Activated CD4-positive, CD25-positive, alpha-beta regulatory T cell (primary cell): ENCODE measurements at places on chromosomes 2 and 18.
A peak's percentile ranks its signal among the peaks of the same experiment; 100 is the strongest.

DNA sequence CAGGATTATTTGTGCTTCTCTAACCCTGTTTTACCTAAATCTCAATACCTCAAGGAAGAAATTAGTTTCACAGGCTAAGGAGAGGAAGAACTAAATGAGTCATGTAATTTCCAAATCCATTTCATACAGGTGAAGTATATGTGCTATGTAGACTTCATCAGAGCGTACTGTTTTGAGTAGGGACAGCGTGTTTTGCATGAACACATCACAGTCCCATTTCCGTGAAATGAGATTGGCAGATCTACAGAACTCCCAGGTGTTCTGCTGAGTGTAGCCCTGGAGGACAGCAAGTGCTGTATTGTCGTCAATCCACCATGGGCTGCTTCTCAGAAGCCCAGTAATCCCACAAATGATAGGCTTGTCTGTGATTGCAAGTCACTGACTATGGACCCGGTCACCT lies 97.7 kb downstream of the XRCC5 start:
- no peak for DNase-seq

DNA sequence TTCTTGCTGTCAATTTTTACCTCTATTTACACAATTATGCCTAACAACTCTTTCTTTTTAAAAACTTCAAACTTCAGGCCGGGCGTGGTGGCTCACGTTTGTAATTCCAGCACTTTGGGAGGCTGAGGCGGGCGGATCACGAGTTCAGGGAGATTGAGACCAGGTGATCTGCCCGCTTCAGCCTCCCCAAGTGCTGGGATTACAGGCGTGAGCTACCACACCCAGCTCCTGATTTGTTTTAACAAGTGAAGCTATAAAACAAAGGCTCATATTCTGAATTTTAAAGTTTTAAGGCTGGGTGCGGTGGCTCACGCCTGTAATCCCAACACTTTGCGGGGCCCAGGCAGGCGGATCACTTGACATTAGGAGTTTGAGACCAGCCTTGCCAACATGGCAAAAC lies 15.5 kb downstream of the PTPN2 start:
- no peak for DNase-seq

GRCh38 chr2:148479398-148479797 lies 165.2 kb upstream of the EPC2 start:
- DNase-seq = no peak

DNA sequence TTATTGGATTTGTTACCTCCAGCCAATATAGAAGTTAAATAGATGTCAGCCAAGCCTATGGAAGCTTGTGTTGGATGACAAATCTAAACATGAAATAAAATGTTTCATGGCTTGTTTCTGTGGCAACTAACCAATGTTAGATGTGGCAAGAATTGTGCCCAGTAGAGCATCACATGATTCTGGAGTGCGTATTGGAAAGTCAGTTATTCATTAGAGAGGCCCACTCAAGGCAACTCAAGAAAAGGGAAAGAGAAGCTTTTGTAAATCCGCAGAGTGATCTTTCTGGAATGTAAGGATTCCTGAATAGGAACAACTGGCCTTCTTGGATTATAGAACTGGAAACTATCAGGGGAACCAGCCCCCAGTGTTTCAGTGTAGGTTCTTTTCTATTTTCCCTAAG lies 162.9 kb downstream of the TMEM247 start:
- DNase-seq = no peak

- no peak for DNase-seq
Measured at GRCh38 chr2:239790721-239791120, 234.4 kb downstream of the NDUFA10 start.

DNA sequence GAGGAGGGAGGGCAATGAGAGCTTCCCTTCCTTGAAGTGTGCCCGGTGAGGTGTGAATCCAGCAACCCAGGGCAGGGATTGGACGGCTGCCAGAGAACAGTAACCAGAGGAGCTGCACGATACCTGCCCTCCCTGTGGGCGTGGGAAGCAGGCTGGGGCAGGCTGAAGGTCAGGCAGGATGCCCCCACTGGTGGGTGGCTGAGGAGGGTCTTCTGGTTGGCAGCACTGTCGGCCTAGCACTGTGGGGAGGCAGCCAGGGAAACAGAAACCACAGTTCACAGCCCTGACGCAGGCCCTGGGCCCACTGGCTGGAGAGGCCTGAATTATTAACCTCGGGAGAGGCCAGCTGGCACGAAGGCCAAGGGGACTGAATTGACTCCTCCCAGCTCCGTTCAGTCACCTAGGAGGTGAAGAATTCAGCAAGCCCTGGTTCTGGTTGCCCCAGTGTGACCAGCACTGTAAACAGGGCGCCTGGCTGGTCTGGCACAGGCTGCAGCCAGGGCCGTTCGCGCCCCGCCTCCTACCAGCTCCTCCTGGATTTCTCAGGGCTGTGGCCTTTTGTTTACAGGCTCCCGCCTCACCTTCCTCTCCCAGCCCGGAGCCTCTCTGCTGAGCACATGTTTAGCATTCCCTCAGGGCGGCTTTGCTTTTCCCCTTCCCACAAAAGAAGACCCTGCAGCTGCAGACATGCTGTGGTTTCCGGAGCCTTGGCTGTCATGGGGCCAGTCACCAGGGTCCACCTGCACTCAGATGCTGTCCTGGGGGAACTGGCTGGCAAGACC lies 97.8 kb downstream of the B3GNT2 start:
- DNase-seq = no peak

GRCh38 chr2:215391531-215391930 lies 44.3 kb downstream of the FN1 start:
- DNase-seq = no peak

- no peak for DNase-seq
Measured at GRCh38 chr2:255195-255594, 8.6 kb downstream of the SH3YL1 start.

GRCh38 chr18:33231474-33232317 lies 208.8 kb downstream of the CCDC178 start:
- peak; percentile 1 for DNase-seq

DNA sequence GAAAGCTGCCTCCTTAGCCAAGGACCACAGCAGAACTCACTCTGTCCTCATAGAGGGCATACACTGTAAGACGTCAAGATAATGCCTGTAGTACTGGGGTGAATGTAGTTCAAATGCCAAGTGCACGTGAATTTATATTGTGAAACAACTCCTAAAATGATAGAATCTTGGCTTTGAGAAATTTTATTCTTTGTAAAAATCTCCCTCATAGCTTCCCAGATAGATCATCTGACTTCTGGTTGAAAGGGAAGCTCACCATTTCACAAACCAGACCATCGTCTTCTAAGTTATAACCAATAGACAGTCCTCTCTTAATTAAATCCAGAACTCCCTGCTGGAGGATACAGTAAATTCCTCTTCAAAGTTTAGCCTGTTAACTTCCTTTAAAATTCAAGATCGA lies 110.9 kb upstream of the MSTN start:
- DNase-seq = no peak

DNA sequence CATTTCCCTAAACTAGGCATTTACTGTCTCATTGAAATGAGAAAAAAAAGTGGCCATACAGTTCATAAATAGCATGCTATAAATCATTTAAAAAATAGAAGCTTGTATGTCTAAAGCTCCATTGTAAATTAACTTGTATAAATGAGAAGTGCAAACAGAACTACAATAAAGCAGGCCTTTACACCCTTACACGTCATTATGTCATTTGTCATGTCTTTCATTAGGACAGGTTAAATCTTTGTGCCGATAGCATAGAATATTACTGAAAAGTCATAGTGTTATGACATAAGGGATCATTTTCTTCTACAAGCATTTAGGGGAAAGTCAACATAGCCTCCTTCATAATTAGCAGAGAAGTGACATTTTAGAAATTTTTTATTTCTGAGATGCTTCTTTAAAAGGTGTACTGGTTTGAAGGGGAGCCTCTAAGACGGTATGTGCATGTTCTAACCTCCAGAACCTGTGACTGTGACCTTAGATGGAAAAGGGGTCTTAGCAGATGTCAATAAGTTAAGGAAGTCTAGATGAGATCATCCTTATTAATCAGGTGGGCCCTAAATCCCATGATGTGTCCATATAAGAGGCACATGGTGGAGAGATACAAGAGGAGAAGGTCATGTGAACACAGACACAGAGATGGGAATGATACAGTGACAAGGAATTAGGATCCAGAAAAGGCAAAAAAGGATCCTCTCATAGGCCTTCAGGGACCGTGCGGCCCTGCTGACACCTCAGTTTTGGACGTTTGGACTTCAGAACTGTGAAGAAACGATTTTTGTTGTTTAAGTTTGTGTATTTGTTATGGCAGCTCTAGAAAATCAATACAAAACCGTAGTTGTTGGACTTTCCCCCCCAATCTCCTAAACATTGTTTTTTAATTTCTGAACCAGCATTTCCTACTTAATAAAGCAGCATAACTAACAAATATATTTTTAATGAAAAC lies 863.7 kb downstream of the MBD2 start:
- DNase-seq = no peak

DNA sequence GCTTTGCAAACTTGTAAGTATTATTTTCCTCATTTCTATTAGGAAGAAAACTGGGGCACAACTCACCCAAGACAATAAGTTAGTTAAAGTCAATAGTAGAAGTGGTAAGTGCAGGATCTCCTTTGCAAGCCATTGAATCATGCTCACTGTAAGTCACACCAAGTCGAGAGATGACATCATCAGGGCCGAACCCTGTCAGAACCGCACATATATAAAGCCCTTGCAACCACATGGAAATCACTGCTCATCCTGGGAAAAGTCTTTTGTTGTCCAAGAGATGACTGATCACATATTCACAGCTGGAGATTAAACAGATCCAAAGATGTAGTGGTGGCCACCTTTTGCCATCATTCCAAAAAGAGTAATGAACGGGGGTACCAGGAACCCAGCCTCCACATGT lies 484.8 kb upstream of the ID2 start:
- DNase-seq = no peak

DNA sequence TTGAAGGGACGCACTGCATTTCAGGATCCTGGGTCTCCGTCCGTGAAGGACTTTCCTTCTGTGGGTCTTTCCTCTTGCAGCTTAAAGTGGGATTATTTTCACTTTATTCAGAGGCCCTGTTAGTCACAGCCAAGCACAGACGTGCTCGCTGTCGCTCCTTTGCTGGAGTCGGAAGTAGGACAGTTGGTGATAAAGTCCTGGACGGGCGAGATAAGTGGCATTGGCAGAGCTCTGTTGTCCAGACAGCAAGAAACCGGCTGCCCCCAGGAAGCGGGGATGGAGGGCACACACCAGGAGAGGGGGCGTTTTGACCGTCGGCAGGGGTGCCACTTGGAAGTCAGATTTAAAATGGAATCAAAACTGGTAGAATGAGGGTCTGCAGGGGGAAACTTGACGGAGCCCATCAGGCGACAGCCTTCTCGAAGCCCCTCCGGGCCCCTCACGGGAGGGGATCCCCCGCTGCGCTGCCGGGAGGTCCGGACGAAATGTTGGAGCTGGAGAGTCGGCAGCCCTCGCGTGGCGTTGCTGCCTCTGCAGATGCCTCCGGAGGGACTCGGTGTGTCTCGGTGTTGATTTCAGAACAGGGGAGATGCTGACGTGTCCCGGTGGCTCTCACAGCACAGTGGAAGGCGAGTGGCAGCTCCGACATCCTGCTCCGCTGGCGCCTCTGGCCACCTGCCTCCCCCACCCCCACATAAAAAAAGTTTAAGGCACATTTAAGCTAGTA lies 124.2 kb downstream of the NFATC1 start:
- no peak for DNase-seq

GRCh38 chr18:79940814-79941472 lies 10.5 kb downstream of the SLC66A2 start:
- no peak for DNase-seq

GRCh38 chr18:9898792-9899549 lies 13.2 kb downstream of the TXNDC2 start:
- no peak for DNase-seq

DNA sequence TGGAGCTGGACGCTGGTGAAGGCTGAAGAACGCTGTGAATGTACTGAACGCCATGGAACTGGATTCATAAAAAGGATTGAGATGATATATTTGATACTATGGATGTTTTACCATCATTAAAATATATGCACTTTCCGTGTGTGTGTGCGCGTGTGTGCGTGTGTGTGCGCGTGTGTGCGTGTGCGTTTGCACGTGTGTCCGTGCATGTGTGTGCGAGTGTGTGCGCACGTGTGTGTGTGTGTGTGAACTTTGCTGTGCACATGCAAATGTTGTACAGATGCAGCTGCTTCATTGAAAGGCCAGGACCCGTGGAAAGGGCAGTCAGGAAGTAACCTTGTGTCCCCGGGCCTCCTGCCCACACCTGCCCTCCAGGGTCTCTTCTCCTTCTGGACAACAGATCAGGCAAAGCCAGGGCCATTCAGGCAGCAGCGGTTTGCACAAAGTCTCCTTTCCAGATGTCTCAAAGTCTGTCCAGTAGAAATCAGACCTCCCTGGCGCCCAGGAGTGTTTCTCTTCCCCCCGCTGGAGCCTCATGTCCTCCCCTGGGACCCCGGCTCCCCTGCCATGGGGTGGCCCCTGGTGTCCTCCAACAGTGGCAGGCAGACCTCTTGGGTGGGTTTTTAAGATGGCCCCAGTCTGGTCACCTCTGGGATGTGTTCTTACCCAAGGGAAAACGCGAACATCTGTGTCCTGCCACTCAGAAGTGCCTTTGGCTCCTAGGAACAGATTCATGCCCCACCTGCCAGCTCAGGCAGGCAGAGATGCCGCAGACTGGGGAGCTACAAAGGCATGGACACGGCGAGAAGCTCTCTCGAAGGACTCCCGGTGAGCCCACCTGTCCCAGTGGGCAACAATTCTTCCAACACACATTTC lies 86.1 kb upstream of the GPC1 start:
- no peak for DNase-seq

DNA sequence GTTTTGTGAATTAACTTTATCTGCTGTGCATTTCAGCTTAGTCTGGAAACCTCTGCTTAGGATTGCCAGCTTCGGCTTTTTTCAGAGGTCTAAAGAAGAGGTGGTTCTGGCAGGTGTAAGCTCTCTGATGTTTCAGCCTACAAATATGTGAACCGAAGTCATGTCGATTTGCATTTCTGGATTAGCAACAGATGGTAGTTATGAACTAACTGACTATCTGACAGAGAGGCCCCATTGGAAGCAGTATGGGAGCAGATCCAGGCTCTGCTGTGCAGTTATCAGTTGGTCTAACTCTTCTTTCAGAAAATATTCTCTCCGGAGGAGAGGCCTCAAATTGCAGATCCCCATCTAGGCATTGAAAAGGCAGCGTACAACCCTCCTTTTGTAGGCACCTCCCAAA lies 32.7 kb upstream of the SPRED2 start:
- DNase-seq = no peak

DNA sequence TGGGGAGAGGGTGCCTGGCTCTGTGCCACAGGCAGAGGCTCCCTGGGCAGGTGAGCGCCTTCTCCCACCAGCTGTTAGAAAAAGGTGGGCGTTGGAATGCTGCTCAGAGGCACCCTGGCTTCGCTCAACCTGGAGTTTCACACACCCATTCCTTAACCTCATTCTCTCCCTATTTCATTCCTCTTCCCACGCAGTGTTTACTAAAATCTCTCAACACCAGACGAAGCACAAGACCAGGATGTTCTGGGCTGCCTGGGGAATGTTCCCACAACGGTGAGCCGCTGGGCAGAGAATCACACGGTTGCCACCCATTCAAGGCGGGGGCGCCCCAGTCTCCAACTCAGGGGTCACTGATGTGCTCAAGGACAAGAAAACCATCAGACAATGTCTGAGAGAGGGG lies 64.5 kb downstream of the TGFA start:
- DNase-seq = no peak

GRCh38 chr18:69230204-69230603 lies 170.5 kb upstream of the DOK6 start:
- no peak for DNase-seq
